ENCODE measurements at places on chromosomes 7 and 10. TPM values are rescaled to one million over a fixed set of nuclear protein-coding genes. Genes with fewer than 3 reads are reported as not detected.

Gene FAM131B
- total RNA-seq: 6.6 TPM

Gene LRRD1
- total RNA-seq: not detected

Gene OPALIN
- not detected for total RNA-seq

Gene LOXL4
- 4.9 TPM for total RNA-seq

Gene CLRN3
- total RNA-seq: 40.8 TPM

Gene NKX1-2
- 0.09 TPM for total RNA-seq

Gene TWIST1
- total RNA-seq: 5.4 TPM

Gene UNC5B
- total RNA-seq: 115 TPM

Gene MMP21
- total RNA-seq: 0.17 TPM

Gene BAMBI
- 19.4 TPM for total RNA-seq

Gene PAPOLB
- 0.14 TPM for total RNA-seq

Gene GHRHR
- total RNA-seq: 12.3 TPM

Gene ESYT2
- total RNA-seq: 62.6 TPM

Gene CD36
- total RNA-seq: 35.8 TPM
